ENCODE measurements at places on chromosomes 2 and 18.
A peak's percentile ranks its signal among the peaks of the same experiment; 100 is the strongest.

DNA sequence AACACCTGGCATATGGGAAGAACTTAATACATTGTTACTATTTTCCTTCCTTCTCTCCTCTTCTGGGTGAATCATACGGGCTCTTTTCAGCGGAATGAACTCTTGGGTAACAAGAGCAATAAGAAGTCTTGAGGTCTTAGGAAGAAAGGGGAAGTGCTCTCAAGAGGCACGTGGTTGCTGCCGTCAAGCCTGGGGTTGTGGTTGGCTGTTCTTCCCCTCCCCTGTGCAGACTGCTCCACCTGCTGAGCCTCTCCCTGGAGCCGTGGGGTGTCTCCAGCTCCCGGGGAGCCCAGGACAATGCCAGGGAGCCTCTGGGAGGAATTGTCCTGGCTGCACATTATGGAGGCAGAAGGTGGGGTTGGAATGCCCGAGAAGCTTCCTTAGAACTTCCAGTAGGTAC lies 19.4 kb downstream of the TOGARAM2 start:
- peak; percentile 30 for DNase-seq

GRCh38 chr2:40049781-40050180 lies 270.7 kb upstream of the THUMPD2 start:
- no peak for DNase-seq

DNA sequence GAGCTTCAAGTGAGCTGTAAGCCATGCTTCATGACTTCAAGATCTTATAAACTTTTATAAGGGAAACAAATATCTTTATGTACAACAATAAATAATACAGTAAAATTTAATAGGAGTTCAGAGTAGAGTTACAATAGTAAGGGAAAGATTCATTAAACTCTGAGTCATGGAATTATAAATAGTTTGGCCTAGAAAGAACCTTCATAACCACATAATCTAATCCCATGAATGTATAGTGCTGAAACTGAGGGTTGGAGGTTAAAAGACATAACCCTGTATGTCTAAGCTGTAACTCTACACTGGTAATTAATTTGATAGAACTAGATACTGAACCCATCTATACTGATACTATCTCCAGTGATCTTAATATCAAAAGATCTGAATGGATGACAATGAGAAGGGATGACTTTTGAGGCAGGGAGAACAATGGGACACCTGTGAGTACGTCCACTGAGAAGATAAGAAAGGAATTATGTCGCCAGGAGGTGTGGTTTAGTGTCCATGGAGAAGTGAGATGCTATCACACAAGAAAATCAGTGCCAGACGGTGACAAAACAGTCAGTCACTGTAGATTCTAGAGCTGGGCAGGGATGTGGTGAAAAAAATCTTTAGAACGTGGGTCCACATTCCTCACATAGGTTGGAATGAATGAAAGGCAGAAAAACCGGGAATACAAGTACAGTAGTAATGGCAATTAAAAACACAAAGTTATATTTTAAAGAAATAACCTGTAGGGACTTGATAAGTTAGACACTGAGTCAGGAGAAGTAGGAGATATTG lies 1.1 kb downstream of the IL1F10 start:
- DNase-seq: no peak

DNA sequence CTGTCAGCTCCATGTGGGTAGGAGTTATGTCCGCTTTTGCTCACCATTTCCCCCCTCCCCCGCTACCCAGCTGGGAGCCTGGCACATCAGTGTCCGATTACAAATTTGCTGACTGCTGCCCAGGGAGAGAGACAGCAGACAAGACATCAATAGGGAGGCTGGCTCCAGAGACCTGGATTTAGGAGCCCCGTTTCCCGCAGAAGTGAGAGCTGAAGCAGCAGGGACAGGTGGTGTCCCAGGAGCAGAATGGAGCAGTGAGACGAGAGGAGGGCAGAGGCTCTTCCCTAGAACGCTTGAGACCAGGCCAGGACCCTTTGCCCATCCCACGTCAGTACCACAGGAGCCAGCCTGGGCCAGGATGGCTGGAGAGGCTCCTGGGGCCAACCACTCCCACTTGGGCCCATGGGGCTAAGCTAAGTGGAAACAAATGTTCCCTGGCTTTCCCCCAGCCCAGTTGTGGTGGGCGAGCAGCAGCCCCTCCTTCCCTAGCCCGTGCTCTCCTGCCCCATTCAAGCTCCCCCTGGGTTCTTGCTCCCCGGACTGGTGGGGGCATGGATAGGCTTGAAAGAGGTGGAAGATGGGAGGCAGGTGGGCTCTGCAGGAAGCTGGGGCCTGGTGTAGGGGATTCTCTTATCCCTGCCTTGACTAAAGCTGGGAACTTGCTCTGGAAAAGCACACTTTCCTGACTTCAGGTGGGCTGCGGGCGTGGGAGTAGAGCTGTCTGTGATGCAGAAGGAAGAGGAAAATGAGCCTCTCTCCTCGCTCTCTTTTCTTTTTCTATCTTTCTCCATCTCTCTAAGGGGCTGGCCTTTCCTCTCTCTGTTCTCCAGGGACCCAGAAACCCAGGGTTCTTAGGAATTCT lies 4.1 kb upstream of the WNT6 start:
- DNase-seq: no peak

Measured in activated naive CD8-positive, alpha-beta T cell treated with anti-CD3 and anti-CD28 coated beads, Interleukin-2, amount 50 U/mL, for 24 hours (primary cell).